ENCODE measurements at places on chromosomes 13 and 19.

DNA sequence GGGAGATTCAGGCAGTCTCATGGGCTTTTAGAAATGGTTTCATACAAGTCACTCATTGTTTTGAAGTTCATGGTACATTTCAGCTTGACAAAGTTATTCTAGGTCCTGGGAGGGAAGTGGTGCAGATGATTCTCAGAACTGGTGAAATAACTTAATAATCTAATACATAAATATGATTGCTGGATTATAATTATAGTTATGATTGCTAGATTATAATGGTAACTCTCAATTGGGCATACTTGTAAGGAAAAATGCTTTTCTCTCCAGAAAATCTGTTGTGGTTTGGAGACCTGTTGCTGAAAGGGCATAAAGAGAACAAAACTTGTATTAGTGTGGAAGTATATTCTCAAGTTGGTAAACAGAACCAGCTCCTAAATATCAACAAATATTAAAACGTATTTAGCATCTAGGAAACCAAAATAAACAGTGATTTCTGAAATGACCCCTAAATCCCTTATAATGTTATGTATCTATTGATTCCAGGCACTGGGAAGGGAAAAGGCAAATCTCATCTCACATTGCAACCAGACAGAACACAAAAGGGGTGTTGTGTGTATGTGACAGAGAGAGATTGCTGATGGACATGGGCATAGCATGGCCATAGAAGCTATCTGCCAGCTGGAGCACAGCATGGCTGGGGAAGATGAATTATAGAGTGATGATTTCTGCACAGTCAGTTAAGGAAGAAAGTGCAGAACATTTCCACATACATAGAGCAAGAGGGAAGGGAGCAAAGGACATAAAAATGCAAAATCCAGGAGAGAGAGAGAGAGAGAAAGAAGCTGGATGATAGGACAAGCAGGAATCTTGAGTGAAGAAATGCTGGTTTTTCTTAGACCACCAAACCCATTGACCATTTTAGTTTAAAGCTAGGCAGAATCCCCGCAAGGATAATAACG, 87.1 kb upstream of the FRY start:
- DNase-seq, result no peak

- no peak for DNase-seq
Measured at GRCh38 chr19:15790096-15790495, 2.6 kb downstream of the OR10H5 start.

GRCh38 chr13:99883805-99884204, 87.8 kb downstream of the ZIC5 start:
- no peak for DNase-seq

DNA sequence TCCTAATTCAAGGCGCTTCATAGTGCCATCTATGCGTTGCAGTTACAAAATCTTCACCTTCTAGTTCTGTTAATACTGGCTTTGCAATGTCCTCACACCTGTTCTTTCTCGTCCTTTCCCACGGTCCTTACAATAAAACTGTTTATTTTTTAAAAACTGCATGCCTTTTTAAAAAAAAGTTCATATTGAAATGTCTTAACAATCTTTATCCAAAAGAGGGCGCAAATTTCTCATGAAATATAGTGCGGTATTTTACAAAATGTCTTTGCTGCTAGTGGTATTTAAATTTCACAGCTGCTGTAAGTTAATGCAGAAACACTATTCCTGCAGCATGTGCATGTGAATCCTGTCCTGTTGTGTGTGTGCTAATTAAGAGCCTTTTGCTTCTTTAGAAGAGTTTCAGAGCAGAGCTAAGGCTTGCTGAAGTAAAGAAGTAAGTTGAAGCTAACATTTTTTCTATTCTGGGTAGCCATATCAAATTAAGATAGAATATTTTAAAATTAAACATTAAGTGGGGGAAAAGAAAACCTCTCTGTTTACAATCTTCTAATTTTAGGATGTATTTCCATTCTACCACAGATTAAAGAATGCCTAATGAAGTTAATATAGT, 15.8 kb upstream of the CLDN10 start:
- DNase-seq, result no peak

DNA sequence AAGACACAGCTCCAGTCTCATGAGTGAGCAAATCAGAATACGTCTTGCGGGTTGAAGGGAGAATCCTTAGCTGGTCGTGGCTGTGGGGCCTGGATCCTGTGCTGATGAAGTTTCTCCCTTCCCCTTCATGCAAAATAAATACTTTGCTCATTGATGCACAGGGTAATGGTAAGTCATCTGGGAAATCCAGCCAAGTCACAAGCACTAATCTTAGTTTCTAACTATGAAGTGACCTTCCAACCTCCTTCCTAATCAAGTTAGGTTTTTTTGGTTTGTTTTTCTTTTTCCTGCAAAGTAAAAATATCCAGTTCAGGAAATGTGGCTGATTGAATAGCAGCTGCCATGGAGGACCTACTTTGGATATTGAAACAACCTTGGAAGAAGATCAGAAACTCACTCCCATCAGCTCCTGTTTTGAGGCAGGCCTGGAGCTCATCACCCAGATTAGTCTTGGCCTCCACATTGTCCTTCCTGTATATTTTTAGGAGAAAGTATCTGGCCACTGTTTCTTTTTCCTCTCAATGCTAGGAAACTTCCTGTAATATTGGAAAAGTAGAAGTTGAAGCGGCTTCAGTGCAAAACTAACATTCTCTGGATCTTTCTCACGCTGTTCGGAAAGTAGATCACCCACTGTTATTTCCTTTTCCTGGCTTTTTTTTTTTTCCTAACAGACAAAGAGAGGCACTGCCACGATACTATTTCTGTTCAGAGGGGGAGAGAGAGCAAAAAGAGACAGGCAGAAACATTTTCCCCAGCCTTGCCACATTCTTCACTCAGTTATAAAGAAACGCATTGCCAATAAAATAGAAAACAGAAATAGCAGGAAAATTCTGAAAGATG, 12.3 kb upstream of the ARL11 start:
- DNase-seq, result no peak

- DNase-seq, result no peak
Measured at GRCh38 chr13:45823583-45823982, 28.0 kb downstream of the SIAH3 start.

DNA sequence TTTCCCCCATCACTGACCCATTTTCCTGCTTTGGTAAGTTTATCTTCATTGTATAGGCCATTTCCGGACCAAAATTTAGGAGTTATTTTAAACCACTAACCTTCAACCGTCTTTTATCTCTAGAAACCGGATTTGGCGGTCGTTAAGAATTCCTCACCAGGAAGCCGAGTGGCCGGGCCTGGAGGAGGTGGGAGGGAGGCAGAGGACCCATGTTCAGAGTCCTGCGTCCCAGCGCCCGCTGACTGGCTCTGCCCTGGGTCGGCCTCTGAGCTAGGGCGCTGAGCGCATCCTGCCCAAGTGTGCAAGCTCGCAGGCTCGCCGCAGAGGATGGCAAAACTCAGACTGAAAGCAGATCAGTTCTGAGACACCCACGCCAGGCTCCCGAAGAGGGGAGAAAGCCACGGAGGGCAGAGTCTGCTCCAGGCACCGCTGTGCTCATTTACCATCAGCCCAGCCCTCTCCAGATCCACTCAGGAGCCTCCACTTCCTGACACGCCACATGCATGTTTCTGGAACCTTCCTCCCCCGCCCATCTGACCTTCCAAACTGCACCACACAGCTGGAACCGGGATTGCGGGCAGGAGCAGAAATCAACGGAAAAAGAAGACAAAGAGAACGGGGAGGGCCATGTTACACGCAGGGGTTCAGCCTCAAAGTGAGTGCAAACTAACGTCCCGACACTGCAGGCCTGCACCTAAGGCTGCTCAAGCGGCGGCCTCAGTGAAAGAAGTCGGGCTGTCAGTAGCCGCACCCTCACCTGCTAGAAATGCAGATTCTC, 8.3 kb downstream of the COL4A1 start:
- peak; percentile 34 for DNase-seq

- no peak for DNase-seq
Measured at GRCh38 chr13:99693852-99694611, 192.8 kb downstream of the TM9SF2 start.

GRCh38 chr13:31011193-31011860, 78.9 kb downstream of the TEX26 start:
- no peak for DNase-seq

DNA sequence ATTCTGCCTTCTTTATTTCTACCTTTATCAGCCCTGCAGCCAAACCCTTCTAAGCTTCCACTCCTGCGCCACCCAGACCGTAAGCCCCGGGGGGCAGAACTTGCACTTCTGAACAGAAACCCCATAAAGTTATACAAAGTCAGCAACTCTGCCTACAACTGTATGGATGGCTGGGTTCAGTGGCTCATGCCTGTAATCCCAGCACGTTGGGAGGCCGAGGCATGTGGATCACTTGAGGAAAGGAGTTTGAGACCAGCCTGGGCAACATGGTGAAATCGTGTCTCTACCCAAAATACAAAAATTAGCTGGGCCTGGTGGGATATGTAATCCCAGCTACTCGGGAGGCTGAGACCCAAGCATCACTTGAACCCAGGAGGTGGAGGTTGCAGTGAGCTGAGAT, 10.4 kb downstream of the RANBP3 start:
- no peak for DNase-seq

- no peak for DNase-seq
Measured at GRCh38 chr13:48810013-48810412, 156.3 kb downstream of the CYSLTR2 start.

DNA sequence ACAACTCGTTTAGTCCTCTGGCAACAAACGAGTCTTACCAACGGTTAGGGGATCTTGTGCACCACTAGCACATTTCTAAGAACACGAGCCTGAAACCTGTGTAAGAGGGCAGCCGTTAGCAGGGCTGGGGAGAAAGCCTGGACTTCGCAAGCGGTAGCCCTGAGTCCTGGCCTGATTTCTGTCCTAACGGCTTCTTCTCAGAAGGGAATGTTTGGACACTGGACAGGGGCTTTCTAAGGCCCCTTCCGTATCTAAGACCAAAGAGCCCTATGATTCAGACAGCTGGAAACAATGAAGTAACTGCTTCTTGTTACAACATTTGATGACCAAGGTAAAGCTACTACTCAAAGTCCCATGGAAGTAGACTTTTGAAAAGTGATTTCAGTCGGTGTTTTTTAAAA, 2.2 kb downstream of the ANKRD10 start:
- no peak for DNase-seq

GRCh38 chr13:23960566-23961156, 63.4 kb upstream of the C1QTNF9B start:
- DNase-seq, result no peak

DNA sequence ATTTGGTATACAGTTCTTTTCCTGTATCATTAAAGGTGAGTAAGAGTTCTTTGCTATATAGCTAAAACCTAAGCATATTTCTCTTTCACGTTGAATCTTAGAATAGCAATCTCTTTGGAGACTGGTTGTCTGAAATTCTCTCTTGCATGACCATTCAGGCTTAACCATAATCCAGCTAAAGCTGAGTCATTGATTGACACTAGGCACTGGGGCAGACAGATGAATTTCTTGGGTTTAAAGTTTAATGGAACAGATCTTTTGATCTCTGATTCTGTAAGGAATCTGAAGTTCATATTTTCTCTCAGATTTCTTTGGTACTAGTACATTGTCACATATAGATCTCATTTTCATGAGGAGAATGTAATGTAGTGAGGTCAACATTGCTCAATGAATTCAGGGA, 397.3 kb upstream of the MIR17HG start:
- no peak for DNase-seq

DNA sequence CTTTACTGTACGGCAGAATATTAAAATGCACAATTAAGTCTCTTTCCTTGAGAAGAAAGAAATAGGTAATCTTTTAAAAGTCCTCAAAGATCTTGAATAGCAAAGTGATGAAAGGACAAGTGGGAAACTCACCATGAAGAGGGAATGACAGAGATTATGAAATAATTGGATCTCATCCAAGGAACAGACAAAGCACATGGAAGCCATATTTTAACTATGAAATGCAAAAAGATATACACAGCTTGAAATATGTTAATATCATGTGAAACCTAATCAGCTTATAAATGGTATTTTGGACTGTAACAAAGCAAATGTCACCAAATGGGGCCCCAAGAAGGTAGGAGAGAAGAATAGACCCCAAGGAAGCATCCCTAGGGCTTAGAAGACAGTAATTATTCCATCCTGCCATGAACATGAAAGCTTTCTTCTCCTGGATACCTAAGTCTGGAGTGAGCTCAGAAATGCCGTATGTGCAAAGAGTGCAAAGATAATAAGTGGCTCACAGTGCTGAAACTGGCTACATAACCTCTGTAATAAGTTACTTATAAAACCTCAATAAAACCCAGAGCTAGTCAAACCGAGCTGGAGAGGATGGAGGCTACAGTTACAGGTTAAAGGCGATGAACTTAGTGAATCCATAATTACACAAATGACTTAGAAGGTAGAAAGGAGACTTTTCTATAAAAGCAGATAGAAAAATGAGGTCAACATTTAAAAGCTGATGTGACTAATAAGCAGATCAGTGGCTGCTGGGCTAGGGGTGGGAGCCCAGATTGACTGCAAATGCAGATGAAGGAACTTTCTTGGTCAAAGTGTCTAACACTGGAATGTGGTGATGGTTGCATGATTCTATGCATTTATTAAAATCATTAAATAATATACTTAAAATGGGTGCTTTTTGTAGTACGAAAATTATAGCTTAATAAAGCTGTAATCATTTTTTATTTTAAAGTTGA, 34.4 kb downstream of the DCLK1 start:
- no peak for DNase-seq

DNA sequence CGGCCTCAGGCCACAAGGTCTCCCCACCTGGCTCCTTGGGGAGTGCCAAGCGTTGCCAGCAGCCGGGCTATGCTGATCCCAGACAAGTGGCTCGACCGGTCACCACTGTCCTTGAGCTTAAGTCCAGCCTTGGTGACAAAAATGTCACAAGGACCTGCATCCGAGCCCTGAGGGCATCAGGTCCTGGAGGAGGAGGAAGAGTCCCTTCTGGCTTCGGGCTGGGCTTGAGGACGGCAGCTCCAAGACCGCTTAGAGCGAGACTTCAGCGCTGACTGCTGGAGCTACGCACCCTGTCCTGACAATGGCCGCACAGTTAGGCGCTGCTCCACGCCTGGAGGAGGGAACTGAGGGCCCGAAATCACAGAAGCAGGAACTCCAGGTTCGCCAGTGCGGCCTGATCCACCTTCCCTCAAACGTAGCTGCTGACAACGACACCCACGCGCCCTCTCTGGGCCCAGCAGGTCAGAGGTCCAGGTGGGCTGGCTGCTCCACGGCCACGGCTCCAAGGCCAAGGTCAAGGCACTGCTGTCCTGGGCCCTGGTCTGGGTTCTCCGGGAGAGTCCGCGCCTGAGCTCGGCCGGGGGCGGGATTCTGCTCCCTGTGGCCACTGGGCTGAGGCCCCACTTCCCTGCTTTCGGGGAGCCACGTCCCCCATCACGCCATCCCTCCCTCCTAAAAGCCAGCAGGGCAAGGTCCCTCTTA, 7.0 kb downstream of the SBNO2 start:
- no peak for DNase-seq
